ENCODE measurements at places on chromosomes 16 and 17.
A peak's percentile ranks its signal among the peaks of the same experiment; 100 is the strongest.

GRCh38 chr17:57662644-57663308, 82.3 kb downstream of the CCDC182 start:
- peak; percentile 93 for DNase-seq

- DNase-seq = no peak
Measured at GRCh38 chr16:87424266-87424665, 32.1 kb downstream of the MAP1LC3B start.

GRCh38 chr17:45225051-45225700, 3.5 kb downstream of the FMNL1 start:
- no peak for DNase-seq

- no peak for DNase-seq
Measured at GRCh38 chr17:227946-228615, 46.6 kb upstream of the DOC2B start.

GRCh38 chr16:54177862-54178477, 108.6 kb downstream of the IRX3 start:
- DNase-seq = no peak

DNA sequence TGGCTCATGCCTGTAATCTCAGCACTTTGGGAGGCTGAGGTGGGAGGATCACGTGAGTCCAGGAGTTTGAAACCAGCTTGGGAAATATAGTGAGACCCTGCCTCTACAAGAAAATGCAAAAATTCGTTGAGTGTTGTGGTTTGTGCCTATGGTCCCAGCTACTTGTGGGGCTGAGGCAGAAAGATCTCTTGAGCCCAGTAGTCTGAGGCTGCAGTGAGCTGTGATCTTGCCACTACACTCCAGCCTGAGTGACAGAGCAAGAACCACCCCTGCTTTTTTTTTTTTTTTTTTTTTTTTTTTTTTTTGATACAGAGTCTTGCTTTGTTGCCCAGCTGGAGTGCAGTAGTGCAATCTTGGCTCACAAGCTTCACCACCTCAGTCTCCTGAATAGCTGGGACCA, 34.0 kb downstream of the ITGB3 start:
- no peak for DNase-seq

- DNase-seq = no peak
Measured at GRCh38 chr17:15281909-15282308, 16.8 kb upstream of the PMP22 start.

DNA sequence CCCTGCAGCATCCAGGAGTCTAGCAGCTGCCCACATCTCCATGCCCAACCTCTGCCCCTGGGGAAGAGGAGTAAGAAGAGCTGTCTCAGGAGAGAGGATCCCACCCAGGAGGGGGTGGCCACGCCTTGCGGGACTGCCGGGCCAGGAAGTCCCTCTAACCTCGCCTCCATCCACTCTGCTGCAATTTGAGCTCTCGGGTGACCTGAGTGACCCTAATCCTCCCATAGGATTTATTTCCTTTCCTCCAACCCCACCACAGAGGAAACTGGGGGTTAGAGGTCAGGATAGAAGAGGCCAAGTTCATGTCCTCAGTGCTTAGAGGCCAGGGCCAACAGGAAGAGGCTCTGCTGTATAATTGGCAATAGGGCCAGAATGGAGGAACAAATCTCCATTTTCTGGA, 22.6 kb upstream of the NGFR start:
- no peak for DNase-seq

- no peak for DNase-seq
Measured at GRCh38 chr17:60345233-60345632, 46.7 kb downstream of the USP32 start.

GRCh38 chr16:8753416-8754054, 43.9 kb downstream of the TMEM186 start:
- no peak for DNase-seq

DNA sequence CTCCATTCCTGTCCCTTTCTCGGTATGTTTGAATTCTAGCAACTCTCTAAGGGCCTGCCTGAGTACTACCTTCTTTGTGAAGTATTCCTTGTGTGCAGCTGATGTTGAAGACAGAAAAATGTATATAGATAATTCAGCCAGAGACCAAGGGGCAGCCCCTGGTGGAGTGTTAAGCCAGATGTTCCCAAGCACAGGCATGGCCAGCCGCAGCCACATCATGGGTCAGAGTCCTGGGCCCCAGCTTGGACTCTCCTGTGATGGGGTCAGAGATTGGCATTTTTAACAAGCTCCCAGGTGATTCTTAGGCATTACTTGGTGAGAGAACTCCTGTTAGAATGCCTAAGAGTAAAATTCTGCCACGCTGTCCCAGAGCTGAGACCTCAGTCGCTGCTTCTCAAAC, 100.8 kb downstream of the IRF8 start:
- DNase-seq = no peak

DNA sequence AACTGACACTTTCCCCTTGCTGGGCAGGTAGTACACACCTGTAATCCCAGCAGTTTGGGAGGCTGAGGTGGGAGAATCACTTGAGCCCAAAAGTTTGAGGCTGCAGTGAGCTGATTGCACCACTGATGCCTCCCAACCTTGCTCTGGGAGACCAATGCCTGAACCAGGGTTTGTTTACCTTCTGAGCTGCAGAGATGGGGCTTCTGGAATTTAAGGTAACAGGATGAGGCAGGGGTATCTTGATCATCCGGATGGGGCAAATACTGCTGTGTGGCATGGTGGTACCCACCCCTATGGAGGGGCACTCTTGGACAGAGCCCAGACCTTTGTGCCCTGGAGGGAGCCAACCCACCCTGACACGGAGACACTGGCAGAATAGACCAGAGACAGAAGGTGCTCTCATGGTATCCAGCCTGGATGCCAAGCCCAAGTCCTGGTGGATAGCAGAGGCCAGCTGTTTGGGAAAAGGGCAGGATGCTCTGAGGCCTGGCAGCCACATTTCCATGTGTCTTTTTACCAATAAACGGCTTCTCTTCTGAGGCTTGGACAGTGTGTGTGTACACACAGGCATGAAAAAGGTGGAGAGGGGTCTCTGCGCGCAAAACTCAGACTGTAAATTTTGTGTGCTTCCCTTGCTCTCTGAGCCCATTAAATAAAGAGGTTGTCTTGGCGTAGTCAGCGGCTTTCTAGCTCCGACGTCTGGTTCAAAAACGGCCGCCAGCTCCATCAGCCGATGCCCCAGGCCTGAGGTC, 4.4 kb downstream of the ZNF48 start:
- no peak for DNase-seq

GRCh38 chr16:79623824-79624223, 23.3 kb upstream of the MAF start:
- DNase-seq = no peak

DNA sequence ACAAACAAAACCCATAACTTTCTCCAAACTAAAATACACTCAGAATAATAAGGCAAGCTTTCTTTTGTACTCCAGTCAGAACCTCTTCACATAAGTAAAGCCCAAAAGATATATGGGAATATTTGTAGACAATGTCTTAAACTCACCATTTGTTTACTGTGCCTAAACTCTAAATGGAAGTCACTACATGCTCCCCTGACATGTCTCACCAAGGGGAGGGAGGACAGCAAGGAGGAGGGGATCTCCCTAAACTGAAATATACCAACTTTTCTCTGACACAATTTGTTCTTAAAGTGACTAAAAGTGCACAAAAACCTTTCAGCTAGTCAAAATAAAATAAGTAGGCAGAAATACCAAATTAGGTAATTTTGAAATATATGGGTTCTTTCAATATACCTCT, 38.5 kb downstream of the GRB7 start:
- no peak for DNase-seq

- no peak for DNase-seq
Measured at GRCh38 chr17:11252146-11252545, 11.1 kb downstream of the SHISA6 start.

DNA sequence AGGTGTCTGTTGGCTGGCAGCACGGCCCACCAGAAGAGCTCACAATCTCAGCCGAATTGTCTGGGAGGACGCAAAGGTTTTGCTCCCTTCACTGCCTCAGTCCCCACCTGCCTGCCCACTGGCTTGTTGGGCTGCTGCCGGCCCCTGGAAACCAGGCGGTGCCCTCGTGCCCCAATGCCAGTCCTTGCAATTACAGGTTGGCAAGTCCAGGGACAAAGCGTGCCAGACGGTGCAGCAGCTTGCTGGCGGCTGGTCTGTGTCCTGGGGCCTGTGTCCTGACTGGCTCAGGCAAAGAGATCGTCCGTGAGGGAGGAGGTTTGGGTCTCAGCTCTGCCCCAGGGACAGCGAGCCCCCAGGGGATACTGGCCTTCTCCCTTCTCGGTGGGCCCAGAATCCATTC, 24.6 kb upstream of the SPNS2 start:
- no peak for DNase-seq

GRCh38 chr16:18832006-18832405, 30.7 kb upstream of the ARL6IP1 start:
- no peak for DNase-seq

GRCh38 chr17:72506773-72507172, 386.0 kb downstream of the SOX9 start:
- DNase-seq = no peak

DNA sequence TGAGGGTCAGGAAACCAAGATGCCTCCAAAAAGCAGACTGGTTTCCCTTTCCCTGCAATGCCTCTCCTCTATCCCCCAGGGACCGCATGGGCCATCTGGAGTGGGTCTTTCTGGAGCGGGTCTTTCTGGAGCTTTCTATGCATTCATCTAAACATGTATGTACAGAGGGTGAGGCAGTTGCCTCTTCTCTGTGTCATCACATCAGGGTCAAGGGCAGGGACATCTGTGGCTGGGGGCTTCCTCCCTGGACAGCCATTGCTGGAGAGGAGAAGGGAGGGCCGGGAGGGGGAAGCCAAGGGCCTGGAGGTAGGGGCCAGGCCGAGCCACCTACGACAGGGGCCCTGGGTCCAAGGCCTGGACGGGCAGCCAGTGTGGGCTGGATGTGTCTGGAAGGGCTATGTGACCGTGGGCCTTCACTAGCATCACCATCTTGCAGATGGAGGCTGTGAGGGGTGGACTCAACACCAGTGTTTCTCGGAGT, 840 bp downstream of the ADCY7 start:
- no peak for DNase-seq

DNA sequence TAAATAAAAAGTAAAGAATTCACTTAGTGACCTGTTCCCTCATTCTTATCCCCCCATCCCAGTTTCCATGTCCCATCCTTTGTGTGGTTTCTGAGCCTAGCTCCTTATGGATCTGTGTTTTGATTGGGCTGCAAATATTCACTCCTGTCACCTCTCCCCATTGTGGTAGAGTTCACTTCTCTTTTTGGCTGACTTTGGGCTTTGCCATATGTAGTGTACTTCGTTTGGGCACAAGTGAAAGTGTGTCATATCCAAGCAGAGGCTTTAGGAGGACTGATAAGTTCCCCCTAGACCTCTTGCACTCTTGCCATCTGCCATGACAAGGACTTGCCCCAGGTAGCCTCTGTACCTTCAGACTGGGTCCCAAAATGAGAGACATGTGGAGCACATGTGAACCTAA, 13.0 kb upstream of the DHRS7B start:
- DNase-seq = no peak

- no peak for DNase-seq
Measured at GRCh38 chr16:86026916-86027315, 128.0 kb downstream of the IRF8 start.

DNA sequence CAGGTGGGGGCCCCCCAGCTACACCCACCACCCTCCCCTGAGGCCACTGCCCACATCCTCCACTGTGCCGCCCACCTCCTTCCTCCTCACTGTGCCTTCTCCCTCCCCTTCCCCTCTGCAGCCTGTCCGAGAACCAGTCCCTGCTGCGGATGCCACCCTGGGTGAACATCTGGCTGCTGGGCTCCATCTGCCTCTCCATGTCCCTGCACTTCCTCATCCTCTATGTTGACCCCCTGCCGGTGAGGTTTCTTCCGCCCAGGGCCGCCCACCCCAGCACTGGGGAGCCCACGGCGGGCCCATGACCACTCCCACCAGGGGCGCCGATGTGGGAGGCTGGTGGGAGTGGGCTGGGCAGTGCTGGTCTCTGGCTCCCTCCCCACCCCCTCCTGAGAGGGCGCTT, 22.1 kb downstream of the RABEP2 start:
- no peak for DNase-seq

DNA sequence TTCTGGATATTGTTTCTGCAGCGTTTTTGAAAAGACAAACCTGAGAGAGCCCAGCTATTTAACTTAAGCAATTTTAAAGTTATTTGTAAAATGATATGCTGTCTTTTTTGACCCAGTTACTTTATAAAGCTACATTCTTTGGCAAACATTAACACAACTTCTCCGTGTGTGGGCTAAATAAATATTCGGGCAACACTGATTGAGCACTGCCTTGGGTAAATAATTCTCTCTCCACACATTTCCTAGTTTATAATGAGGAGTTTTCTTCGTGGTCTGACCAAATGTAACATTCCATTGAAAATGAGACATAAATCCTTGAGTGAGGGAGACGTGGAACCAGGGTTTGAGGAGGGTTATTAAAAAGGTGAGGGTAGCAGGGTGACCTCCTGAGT, 142.8 kb downstream of the WWOX start:
- no peak for DNase-seq

DNA sequence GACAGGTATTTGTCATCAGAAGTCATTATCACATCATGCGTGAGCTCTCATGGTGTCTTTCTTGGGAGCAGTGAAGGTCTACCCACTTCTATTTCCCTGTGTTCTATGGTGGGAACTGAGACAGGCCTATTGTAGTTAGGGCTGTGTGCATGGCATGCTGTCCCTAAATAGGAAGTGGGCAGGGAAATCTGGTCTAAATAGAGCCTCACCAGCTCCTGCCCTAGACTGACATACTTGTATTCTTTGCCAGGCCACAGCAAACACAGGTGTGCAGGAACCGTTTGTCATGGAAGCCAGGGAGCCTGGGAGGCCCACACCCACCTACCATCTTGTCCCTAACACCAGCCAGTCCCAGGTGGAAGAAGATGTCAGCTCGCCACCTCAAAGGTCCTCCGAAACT, 10.1 kb downstream of the SLC7A6 start:
- no peak for DNase-seq

DNA sequence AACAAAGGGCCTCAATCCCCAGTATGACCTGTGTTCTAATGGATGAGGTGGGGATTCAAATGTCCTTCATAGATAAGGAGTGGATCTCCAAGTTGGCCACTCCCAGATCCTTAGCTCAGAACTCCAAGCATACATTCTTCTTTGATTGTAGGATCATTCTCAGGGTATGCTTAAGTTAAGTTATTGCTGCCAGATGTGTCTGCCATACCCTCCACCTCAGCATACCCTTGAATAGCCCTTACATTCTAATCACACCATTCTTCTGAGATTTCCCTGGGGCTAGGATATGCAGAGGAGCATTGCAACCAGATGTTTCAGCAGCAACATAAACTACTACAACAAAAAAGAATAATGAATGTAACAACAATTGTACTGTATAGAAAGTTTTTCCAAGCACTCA, 1.6 kb upstream of the KRTAP2-4 start:
- DNase-seq = no peak

DNA sequence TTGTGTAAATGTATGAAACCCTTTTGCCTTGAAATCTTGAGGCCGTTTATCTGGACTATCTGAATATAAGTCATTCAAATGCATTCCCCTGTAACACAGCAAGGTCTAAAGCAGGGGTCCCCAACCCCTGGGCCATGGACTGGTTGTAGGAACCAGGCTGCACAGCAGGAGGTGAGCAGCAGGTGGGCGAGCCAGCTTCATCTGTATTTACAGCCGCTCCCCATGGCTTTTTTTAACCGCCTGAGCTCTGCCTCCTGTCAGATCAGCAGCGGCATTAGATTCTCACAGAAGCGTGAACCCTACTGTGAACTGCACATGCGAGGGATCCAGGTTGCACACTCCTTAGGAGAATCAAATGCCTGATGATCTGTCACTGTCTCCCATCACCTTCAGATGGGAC, 24.1 kb downstream of the DNAH3 start:
- DNase-seq = no peak

GRCh38 chr17:16936536-16937310, 35.2 kb downstream of the TNFRSF13B start:
- DNase-seq = no peak

- DNase-seq = no peak
Measured at GRCh38 chr17:59627770-59628171, 8.1 kb downstream of the CLTC start.

All from HS-5 (cell line).